ENCODE measurements at places on chromosomes 5 and 9.
A peak's percentile ranks its signal among the peaks of the same experiment; 100 is the strongest.

DNA sequence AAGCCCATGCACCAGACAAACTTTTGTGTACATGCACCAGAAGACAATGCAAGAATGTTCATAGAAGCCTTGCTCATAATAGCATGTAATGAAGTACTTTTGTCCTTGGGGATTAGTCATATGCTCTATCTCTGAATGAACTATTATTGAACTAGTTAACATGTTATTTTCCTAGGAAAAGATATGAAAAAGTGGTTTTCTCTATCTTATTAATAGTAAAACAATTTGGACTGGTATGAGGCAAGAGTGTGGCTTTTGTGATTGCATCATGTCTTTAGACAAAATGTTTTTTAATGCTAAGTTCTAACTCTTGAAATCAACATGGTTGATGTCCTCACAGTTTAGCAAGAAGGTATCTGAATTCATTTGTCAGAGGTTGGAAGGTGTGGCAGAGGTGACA is 55.7 kb upstream of the SPDL1 start:
- no peak for DNase-seq

GRCh38 chr9:128429513-128430086 is 8.9 kb downstream of the CERCAM start:
- DNase-seq: no peak

DNA sequence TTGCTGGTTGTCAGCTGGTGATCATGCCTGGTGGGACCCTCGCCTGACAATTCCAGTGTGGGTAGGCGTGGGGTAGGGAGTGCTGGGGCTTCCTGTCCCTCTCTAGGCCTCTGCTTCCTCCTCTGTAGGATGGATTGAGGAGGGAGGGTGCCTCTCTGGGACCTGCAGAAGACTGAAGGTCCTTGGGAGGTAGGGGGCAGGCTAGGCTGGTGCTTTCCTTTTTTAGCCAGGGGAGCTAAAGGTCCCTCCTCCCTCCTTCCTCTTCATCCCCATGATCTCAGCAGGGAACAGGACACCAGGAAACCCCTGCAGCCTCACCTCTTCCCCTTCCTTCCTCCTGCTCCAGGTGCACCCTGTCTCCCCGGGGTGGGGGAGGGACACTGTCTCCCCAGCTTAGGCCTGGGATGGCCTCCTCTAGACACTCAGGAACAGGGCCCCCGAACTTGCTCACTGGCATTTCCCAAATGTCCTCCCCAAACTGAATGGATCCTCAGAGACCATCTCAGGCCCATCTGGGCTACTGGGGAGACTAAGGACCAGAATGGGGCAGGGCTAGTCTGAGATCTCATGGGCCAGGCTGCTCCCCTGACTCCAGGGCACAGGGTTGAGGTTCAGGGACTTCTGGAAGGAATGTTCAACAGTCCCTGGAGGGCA is 8.4 kb downstream of the SH2D3C start:
- no peak for DNase-seq

DNA sequence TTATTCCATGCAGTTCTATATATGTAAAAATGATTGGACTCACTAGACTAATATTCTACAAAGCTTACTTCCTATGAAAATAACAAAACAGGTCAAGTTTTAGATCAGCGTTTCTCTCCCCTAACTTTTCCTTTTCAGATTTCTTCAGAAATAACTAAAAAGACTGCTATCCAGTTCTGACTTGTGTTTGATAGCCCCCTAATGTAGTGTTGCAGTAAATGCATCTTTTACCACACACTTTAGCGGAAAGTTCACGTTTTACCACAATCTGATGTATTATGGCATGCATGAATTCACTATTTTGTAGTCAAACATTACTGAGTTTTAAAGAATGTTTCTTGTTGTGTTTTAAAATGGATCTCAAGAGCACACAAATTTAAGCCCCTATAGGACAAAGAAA is 292.7 kb downstream of the RAB3C start:
- DNase-seq: no peak

GRCh38 chr5:175747539-175748060 is 89.7 kb downstream of the HRH2 start:
- no peak for DNase-seq

- DNase-seq: no peak
Measured at GRCh38 chr5:133287500-133287899, 235.7 kb downstream of the HSPA4 start.

DNA sequence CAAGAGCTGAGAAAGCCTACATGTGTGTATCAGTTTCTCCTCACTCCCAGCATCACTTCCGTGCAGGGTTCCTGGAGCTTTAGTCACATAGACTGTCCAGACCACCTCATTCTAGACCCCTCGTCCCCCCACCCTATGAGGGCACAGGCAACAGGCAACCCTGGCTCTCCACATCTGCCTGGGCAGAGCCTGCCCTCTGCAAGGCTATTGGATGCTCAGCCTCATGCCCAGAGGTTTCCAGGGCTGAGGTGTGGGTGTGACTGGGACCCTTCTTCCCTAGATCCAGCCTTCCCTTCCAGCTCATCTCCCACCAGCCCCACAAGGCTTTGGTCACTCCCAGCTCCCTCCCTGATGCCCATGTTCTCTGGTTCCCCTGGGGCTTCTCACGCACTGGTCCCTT is 161.4 kb downstream of the PAX5 start:
- no peak for DNase-seq

- no peak for DNase-seq
Measured at GRCh38 chr9:133238851-133239532, 29.9 kb upstream of the OBP2B start.

DNA sequence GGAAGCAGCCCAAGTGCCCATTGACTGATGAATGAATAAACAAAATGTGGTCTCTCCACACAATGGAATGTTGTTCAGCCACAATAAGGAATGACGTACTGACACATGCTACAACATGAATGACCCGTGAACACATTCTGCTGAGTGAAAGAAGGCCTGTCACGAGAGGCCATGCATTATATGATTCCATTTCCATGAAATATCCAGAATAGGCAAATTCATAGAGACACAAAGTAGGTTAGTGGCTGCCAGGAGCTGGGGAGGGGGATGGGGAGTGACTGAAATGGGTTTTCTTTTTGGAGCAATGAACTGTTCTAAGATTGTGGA is 41.4 kb downstream of the BICD2 start:
- DNase-seq: no peak

GRCh38 chr5:129400395-129400983 is 59.6 kb upstream of the ADAMTS19 start:
- no peak for DNase-seq

DNA sequence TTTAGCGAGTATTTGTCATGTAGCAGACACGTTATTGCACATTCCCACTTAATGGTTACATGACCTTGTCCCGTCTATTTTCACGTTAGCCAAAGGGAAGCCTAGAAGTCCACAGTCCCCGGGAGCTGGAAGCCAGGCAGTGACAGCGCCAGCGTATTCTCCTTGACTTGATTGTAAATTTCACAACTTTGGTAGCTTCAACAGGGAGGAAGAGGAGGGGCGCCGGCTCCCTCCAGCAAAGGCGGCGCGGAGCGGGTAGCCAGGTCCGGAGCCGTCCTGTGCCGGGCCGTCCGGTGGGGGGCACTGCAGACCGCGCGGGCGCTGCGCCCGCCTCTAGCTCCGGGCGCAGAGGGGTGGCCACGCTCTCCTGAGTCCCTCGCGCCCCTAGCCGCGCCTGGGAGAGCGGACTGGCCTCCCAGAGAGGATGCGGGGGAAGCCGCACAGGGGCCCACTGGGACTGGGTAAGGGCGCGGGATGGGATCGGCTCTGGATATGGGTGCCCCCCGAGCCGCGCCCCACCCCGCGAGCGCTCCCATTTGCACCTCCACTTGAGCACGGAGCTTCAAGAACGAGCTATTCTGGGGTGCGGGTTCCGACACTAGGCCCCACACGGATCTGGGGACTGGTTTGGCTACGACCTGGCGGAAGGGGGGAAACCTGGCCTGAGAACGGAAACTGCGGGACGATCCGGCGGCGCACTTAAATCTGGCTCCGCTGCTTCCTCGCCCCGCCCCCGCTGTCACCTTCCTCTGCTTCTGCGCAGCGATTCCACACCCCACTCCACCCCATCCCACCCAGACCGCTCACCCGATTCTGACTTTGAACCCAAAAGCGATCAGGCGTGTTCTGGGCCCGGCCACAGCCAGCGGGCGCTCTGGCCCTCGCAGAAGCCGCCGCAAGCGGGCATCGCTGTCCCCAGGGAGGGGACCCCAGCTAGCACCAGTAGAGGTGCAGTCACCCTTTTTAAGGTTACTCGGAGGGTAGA is 23.8 kb downstream of the KLF4 start:
- DNase-seq: peak; percentile 34

- no peak for DNase-seq
Measured at GRCh38 chr5:108528655-108529054, 146.8 kb upstream of the FBXL17 start.

DNA sequence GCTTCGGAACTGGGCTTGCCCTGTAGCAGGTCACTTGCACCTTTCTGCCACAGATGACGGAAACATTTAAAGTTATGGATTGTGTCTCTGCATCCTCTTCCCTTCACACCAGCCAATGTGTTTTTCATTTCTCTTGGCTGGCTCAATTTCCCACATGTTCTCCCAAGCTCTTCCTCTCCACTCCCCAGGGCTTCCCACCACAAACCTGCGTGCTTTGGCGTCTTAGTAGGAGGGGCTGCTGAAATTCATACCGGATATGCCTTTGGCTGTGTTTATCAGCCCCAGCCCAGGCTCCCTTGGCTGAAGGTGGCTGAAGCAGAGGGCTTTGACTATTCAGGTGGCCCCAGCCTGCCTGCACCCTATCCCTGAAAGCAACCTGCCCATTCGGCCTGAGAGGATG is 32.1 kb downstream of the ADRB2 start:
- no peak for DNase-seq

GRCh38 chr9:33273972-33274328 is 9.1 kb downstream of the CHMP5 start:
- DNase-seq: no peak

DNA sequence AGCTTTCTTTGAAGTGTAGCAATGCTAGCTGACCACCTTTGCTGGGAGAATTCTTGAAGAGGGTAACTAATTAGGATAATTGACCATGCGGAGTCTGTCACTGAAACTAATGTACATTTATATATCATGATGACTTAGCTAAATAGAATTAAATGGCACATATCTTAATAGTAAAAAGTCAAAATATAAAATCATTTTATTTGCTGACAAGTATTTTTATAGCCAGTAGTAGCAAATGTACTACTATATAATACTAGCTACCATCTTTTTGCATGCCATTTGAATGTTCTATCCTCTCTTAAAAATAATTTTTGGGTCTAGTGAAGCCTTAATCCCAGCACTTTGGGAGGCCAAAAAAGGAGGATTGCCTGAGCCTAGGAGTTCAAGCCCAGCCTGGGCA is 605.8 kb upstream of the COX7C start:
- no peak for DNase-seq

DNA sequence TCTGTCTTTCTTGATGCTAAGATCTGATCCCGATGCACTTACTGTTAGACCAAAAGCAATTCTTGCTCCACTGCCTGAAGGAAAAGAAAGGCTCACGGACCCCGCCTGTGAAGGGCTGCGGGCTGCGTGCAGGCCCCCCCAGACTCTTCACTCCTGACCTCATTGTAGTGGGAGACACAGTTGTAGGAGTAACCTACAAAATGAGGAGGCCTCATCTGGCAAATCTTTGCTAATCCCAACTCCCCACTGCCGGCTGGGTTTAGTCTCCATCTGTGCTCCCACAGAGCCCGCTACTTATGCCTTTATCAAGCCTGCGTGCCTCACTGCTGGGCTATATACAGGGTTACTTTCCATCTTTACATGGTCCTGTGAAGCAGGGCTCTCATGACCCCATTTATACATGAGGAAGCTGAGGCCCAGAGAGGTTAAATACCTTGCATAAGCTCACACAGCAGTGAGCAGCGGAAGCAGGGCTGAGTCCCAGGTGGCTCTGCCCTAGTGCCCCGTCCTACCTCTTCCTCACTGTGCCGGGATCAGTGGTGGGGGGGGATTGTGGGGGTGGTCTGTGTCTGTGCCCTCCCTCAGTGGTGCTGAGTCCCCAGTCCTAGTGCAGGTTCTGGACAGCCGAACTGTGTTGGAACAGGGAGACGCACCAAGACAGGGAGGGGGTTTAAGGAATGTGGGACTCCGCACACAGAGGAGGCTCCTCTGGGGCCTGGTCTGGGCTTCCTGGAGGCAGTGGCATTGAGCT is 43.9 kb upstream of the RNF130 start:
- no peak for DNase-seq

DNA sequence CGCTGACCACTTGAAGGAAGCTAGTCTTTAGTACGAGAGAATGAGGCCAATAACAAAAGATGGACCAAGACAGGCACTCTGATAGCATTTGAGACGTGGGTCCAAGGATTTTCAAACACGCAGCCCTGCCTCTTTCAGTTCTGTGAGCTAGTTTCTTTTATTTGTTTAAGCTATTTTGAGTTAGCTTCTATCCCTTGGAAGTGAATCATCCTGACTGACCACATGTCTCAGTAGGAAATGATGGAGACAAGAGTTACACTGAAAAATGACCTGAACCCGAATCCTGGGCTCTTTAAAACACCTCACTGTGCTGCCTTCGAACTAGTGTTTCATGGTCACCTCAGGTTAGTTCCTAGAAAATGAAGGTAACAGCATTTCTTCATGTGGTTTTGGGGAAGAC is 9.9 kb downstream of the TEK start:
- no peak for DNase-seq

- DNase-seq: no peak
Measured at GRCh38 chr5:80083101-80083890, 48.1 kb downstream of the THBS4 start.

GRCh38 chr9:131578021-131578420 is 32.7 kb downstream of the PRRT1B start:
- DNase-seq: no peak

- DNase-seq: no peak
Measured at GRCh38 chr5:2525351-2525750, 226.1 kb downstream of the IRX2 start.

DNA sequence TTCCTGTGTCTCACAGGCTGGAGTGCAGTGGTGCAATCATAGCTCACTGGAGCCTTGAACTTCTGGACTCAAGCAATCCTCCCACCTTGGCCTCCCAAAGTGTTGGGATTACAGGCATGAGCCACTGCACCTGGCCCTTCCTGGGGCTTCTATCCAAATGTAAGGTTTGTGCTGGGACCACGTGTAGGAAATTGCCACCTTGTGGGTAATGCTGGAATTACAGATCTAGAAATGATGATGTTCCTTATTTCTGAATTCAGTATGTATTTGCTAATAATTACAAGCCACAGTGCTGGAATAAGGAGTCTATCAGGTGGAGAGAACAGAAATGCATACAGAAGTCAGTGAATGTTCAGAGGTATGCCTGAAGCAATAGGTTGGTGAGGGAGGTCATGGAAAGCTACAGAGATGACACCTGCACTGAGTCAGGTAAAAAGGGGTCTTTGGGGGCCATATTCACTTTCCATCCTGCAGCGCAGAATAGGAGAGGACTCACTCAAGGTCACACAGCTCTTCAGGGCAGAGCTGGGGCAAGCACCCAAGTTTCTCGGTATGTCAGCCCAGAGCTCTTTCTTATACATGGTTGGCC is 8.8 kb upstream of the IGFBPL1 start:
- no peak for DNase-seq

DNA sequence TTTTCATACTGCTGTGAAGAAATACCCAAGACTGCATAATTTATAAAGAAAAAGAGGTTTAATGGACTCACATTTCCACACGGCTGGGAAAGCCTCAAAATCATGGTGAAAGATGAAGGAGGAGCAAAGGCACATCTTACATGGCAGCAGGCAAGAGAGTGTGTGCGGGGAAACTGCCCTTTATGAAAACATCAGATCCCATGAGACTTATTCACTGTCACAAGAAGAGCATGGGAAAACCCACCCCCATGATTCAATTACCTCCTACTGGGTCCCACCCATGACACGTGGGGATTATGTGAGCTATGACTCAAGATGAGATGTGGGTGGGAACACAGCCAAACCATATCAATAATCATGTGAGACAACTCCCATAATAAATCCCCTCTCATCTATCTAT is 8.7 kb downstream of the TTC39B start:
- DNase-seq: no peak

- no peak for DNase-seq
Measured at GRCh38 chr5:95669985-95670384, 12.8 kb downstream of the SPATA9 start.

All from thoracic aorta (tissue), 2 donors.